Epithelial cell of umbilical artery (primary cell): ENCODE measurements at places on chromosomes 16 and 17. TPM values are rescaled to one million over a fixed set of nuclear protein-coding genes. Genes with fewer than 3 reads are reported as not detected.

The GUCY2D gene
- not detected in 2 replicates for total RNA-seq

The SOX8 gene
- total RNA-seq = 0.30 and 0.65 TPM in 2 replicates

The METTL2A gene
- total RNA-seq = 22.4 and 31.3 TPM in 2 replicates

The TCAP gene
- under 0.01 and 0.15 TPM in 2 replicates for total RNA-seq

The PRSS27 gene
- 0.32 and 0.46 TPM in 2 replicates for total RNA-seq

The FNDC8 gene
- not detected in 2 replicates for total RNA-seq

The APPBP2 gene
- 28.6 and 53.0 TPM in 2 replicates for total RNA-seq

The GPR142 gene
- total RNA-seq = not detected in 2 replicates

The LGALS9B gene
- not detected in 2 replicates for total RNA-seq

The ZNF469 gene
- total RNA-seq = 1.1 and 1.6 TPM in 2 replicates

The ABCC6 gene
- total RNA-seq = under 0.01 and 1.4 TPM in 2 replicates

The SULT1A2 gene
- total RNA-seq = under 0.01 TPM in 1 of 2 replicates, not detected in the other
